ENCODE measurements at places on chromosomes 5 and 9.

GRCh38 chr5:30279237-30279636 is 914.2 kb upstream of the CDH6 start:
- DNase-seq, result no peak

DNA sequence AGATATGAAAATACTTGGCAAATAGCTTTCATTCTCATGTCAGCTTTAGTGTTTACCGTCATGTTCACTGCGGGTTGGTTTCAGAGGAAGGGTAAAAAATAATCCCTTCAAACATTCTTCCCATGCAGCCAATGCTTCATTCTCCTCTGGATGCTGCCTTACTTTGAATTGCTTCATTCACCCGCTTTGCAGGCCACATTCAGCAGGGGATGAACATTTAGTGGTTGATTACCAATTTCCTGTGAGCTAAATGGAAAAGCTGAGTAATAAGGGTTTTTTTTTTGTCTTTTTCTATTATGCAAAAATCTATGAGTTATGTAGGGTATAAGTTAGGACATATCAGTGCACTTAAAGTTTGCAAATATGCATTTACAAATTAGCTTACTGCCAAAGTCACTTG is 96.3 kb upstream of the MEF2C start:
- DNase-seq, result no peak

DNA sequence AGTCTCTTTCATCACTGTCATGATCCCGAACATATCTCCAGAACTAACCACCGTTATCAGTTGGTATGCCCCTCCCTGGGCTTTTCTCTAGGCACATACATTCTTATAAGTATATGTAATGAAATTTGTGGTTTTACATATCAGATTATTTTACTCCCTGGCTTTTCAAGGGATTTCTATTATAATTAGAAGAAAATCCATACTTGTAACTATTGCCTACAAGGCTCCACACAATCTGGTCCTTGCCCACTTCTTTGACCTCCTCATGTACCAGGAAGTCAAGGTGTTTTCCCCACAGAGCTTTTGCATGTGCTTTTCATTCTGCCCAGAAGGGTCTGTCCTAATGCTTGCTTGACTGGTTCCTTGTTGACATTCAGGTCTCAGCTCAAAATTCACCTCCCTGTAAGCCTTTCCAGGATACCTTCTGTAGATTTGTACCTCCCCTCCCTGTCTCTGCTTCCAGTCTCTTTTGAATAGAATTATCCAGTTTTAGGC is 33.6 kb upstream of the HSD17B4 start:
- no peak for DNase-seq

- no peak for DNase-seq
These were observed 3.9 kb downstream of the SLC9A3 start for GRCh38 chr5:520196-520849.

DNA sequence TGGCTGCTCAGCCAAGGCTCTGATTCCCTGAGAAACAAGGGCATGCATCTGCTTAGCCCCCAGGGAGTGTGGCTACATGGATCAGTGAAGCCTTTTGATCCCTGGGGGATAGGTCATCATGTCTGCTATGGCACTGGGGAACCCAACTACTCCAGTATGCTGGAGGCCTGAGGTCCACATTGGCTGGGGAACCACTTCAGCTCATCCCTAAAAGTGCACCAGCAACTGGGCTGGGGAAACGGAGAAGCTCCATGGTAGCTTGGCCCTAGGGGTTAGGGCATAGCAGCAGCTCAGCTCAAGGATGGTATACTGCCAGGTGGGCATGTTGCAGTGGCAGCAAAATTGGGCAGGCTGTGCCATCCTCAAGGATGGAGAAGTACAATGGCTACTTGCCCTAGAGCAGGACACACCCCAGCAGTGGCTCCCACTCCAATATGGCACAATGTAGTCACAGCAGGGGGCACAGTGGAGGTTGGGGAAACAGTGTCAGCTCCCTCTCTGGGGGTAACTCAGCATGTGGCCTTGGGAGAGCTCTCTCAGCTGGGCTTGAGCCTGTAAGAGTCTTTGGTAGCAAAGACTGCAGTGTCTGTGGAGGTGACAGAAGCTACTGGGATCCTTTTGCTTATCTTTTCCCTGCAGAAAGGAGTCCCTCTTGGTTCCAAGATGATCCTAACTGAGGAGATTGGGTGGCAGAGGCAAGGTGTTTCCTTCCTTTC is 111.5 kb upstream of the FSTL4 start:
- no peak for DNase-seq

- DNase-seq, result no peak
These were observed 97.4 kb upstream of the MAST4 start for GRCh38 chr5:66498791-66499207.

DNA sequence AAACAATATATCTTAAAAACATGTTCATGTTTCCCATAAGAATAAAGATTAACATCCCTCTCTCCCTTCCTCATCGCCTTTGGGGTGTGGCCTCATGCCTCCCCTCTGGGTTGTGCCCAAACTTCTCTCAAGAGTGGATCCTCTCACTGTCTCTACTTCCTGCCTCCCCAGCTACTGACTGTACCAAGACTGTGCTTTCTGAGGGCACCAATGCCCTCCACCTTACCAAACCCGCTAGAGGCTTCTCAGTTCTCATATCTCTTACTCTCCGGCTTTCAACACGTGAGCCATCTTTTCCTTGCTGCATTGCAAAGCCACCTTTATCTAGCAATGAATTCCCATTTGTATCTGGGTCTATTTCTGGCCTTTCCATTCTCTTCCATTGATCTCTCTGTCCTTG is 34.4 kb upstream of the KCNIP1 start:
- no peak for DNase-seq

- DNase-seq, result no peak
These were observed 12.7 kb upstream of the DAB2 start for GRCh38 chr5:39437467-39437866.

- DNase-seq, result no peak
These were observed 1.5 kb upstream of the PBX3 start for GRCh38 chr9:125745682-125746016.

GRCh38 chr5:66982056-66982387 is 214.6 kb downstream of the CD180 start:
- DNase-seq, result no peak

DNA sequence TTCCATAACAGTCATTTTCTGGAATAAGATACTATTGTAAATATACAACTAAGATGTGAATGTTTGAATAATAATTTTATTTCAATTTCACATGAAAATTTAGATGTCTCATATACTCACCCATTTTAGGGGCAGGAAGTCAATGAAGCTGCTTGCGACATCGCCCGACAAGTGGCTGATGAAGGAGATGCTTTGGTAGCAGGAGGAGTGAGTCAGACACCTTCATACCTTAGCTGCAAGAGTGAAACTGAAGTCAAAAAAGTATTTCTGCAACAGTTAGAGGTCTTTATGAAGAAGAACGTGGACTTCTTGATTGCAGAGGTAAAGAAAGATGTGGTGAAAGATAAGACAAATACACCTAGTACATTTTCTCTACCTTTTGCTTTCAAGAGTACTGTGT is 8.6 kb downstream of the BHMT start:
- DNase-seq, result no peak

- no peak for DNase-seq
These were observed 418.3 kb downstream of the CDH10 start for GRCh38 chr5:24226479-24226878.

GRCh38 chr5:63831381-63831780 is 130.9 kb downstream of the HTR1A start:
- no peak for DNase-seq

DNA sequence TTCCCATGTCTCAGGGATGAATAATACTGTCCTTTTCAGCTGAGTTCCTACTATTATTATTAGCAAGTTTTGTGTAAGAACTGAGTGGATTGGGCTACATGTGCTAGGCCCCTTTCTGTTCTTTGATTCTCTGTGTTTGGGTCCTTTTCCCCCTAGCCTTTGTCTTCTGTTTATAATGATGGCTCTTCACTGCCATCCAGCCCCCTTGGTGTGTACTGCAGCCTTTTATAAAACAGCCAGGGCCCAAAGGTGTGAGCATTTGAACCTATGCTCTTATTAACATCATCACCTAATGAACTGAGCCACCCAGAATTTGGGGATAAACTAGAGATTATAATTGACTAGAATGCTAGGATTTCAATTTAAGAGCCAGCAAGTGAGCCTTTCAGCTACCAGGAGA is 52.6 kb downstream of the PLAC8L1 start:
- DNase-seq, result no peak

- DNase-seq, result no peak
These were observed 59.8 kb upstream of the NTRK2 start for GRCh38 chr9:84609779-84610178.

DNA sequence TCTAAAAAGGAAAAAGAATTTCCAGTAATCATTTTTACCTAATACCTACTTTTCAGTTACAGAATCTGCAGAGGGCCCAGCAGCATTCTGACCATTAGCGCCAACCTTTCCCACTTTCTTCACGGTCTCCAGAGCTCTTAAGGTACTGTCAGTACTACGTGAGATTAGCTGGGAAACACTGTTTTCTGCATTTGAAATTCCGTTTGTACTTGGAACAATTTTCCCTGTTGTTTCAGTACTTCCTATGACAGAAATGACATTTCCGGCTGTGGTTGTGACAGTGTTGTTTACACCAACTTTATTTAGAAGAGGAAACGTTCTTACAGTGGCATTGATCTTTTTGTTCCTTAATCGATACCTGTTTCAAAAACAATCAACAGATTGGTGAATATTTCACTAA is 36.9 kb upstream of the PDCL start:
- DNase-seq, result no peak

All from cortex of kidney (tissue), 1 donor.